C1 segment of cervical spinal cord (tissue), 14 donors: ENCODE measurements at places on chromosomes 16 and 17.

DNA sequence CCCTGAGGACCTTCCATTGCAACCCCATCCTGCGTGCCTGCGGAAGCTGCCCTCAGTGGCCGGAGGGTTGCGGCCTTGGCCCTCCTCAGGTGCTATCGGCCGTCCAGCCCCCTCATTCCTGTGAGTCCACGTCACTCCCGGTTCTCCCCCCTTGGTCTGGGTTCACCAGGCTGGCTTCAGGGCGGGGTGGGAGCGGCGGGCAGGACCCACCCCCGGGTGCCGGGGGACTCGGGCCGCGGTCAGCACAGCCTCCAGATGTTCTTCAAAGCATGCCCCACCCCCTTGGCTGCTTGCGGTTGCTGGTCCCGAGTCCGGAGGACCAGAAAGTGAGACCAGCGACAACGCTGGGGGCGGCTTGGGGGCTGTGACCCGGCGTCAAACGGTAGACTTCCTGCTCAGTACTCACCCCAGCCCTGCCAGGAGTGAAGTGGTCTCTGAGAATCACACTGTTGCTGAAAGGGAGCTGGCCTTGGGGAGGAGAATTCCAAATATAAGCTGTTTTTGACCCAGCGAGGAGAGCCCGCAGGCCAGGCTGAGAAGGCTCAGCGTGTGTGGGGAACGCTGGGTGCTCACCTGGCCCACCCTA is 4.5 kb downstream of the ZNF469 start:
- no peak for DNase-seq

- no peak for DNase-seq
Measured at GRCh38 chr16:88453611-88454522, 787 bp downstream of the ZFPM1 start.

- no peak for DNase-seq
Measured at GRCh38 chr16:56885446-56886162, 20.6 kb downstream of the SLC12A3 start.

DNA sequence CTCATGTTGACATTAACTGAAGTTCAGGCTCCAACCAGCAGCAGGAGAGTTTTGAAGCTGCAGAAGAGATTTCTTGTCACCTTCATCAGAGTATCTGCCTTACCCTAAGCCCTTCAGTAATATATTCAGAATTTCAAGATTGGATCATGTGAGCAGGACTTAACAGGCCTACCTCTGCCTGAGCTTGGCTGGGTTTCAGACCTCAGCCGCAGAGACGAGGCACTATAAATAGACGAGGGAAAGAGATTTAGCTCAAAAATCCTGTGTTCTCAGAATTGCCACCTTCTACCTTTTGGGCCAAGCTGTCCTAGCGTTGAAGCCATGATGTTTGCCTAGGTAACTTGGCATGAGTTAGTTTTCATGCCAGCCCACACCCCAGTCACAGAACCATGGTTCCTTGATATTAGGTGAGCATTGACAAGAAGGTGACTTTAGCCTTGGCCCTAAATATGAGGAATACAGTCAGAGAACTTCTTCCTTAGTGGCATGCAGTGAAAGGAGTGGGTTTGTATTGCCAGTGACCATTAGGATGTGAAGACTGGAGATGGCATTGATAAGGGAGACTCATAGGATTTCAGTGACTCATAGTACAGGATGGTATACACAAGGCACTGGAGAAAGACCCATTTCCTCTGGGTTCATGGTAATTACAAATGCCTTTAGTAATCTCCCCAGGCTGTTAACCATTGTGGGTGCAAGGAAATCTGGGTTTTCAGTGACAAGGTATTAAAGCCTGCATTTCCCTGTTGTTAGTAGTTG is 224.3 kb downstream of the MSI2 start:
- no peak for DNase-seq

GRCh38 chr17:69485251-69485661 is 70.8 kb downstream of the MAP2K6 start:
- DNase-seq = no peak

DNA sequence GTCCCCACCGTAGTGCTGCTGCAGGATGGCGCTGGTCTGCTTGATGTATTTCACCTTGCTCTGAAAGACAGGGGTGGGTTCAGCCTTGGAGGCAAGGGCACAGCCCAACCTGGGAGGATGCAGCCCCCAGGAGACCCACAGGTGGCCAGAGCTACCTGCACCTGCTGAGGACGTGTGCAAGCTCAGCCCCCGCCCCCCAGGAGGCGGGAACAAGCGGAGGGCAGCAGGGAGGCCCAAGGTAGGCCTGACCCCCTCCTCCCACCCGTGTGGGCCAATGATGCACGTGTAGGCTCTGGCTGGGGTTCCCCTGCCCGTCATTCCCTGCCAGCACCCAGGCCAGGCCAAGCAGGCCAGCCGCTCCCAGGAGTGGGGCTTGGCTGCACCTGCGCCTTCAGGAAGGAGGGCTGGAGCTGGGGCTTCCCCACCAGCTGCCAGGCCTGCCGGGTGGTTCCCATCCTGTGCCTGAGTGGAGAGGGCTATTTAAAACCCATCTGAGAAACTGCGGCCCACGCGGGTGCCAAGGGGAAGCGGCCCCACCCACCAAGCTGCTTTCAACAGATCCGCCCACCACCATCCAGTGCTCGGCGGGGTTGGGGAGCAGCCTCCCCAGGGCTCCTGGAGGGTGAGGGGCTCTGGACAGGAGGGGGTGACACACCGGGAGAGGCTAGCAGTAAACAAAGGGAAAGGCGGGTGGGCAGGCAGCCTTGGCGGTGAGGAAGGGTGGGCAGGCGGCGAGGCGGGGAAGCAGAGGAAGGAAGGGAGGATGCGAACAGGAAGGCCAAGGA is 3.8 kb downstream of the NTHL1 start:
- no peak for DNase-seq

- no peak for DNase-seq
Measured at GRCh38 chr17:66281661-66282369, 20.6 kb upstream of the PRKCA start.

DNA sequence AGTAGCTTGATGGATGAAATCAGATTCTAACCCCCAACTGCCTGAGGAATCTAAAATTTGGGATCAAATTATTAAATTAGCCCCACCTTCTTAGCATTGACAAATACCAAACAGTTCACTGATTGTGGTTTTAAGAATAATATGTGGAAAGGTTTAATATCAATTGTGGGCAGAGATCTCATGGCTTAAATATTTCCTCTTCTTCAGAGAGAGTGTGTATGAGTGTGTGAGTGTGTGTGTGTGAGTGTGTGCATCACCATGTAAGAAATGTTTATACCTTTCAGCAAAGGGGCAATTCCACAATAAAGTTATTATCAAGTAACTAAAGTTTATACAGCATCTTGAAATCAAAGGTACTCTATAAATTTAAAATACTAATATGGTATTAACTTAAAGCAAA is 3.2 kb downstream of the SMURF2 start:
- DNase-seq = no peak

DNA sequence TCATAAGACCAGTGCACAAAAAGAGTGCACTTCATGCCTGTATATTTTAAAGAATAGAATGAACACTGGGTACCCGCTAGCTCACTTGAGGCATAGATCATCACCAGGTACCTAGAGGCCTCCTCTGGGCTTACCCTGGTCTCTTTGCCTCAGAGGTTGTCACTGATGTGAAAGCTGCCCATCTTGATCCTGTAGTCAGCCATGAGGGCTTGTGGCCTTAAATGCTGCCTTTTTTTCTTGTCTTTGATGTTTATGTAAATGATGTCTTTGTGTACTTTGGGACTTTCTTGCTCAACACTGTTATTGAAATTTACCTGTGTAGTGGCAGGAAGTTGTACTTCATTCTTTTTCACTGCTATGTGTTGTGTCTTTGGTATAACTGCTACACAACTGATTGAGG is 26.8 kb upstream of the SLC5A10 start:
- DNase-seq = no peak

- no peak for DNase-seq
Measured at GRCh38 chr16:1510941-1511351, 17.8 kb downstream of the TELO2 start.

GRCh38 chr16:49019831-49020230 is 261.8 kb downstream of the CBLN1 start:
- DNase-seq = no peak

- no peak for DNase-seq
Measured at GRCh38 chr17:60094754-60095153, 16.0 kb upstream of the HEATR6 start.

DNA sequence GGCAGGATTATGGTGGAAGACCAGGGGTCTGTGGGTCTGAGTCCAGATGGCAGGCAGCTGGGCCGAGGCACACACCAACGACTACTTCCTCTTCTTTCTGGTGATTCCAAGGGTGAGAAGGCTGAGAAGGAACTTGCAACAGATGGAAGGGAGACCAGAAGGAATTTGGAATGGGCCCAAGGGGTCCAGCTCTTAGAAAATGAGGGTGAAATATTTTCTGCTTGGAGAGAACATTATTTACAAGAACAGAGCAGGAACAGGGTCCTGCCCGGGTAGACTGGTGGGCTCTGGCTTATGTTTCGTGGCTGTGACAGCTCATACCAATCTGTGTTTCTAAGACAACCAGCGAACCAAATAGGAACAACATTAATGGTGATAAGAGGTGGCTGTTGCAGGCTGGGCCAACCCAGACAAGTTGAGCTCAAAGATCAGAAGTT is 36.6 kb downstream of the CCDC42 start:
- no peak for DNase-seq

- DNase-seq = no peak
Measured at GRCh38 chr17:21385281-21385845, 9.2 kb downstream of the KCNJ12 start.

DNA sequence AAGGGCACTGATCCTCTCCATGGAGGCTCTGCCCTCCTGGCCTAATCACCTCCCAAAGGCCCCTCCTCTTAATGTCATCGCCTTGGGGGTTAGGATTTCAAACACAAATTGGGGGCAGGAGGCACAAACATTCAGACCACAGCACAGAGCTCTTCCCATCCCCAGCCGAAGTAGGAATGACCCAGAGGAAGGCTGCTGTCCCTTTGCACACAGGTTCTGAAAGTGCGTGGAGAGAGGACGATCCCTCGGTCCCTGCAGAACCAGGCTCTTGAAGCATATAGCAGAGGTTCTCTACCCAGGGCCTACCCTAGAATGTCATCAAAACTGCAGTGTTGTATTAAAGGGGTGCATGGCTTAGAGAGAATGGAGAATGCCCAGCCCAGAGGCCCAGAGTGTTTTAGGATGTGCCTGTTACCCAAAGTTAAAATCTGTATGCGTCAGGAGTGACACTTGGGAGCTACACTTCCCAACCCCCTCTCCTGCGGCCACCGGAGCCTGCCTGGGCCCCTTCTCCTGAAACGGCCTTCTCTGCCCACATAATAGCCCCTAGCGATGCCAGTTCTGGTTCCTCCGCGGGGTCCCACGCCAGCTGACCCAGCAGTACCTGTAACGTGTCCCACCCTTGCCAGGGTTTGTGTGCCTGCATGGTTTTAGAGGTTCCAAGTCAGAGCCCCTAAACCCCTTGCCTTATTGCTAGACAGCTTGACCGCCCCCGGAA is 159.5 kb upstream of the CACNG5 start:
- no peak for DNase-seq

DNA sequence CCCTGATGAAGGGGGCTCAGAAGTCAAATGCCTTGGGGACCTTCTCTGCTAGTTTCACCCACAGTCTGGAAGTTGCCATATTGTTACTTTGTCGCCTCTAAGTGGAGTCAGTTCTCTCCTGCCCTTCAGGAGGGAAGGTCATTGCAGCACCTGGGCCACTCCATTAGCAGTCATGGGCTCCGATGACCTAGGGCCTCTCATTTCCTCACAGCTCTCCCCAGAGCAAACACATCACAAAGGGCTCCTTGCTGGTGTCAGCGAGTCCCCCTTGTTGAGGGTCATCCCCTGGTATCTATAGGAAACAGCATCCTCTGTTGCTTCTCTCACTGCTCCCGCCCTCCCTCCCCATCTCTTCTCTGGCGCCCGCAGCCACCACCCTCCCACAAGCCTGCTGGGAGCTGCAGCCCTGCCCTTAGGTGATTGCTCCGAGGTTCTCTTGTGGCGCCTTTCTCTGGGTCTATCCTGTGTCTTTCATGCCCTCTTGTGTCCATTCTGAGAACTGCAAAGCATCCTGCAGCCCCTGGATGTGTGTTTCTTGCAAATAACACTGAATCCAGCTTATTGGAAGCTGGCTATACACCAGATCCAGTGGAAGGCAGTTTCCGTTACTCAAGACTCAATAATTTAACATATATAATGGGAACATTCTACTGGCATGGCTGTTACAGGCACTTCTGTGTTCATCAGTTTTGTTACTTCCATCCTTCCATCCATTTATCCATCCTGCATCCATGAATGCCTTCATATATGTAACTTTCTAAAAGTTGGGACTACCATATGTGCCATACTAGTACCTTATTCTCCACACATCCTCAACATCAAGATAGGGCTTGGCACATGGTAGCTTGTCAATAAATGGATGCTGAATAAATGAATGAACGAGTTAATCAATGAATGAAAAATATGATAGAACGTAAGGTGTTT is 21.2 kb downstream of the PDILT start:
- peak; percentile 15 for DNase-seq

GRCh38 chr16:20026361-20027072 is 47.2 kb downstream of the GPR139 start:
- DNase-seq = no peak

GRCh38 chr16:88428616-88429386 is 24.3 kb upstream of the ZFPM1 start:
- DNase-seq = peak; percentile 10

- DNase-seq = no peak
Measured at GRCh38 chr16:23025692-23026307, 123.5 kb downstream of the USP31 start.

DNA sequence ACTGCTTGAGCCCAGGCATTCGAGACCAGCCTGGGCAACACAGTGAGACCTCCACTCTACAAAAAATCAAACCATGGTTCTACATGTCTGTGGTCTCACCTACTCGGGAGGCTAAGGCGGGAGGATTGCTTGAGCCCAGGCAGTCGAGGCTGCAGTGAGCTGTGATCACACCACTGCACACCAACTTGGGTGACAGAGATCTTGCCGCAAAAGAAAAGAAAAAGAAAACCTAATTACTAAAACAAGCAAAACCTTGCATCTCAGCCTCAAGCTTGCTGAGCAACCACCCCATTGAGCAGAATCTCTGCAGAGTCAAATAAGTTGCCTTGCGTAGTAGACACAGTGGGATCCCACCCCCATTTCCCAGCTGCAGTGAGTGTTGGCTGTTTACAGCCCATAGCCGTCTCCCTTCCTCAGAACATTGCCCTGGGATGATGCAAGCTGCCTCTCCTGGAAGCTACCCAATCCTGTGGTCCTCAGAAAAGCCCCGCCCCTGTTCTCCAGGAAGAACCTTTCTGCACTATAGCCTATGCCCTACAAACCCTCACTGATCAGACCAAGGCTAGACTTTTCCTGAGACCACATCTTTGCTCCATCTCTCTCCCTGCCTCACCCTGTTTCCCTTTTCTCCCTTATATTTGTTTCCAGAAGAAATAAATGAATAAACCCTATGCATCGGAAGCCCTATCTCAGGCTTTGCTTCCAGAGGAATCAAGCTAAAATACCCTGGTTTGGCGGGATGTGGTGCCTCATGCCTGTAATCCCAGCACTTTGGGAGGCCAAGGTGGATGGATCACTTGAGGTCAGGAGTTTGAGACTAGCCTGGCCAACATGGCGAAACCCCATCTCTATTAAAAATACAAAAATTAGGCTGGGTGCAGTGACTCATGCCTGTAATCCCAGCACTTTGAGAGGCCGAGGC is 16.7 kb upstream of the ERN2 start:
- DNase-seq = no peak

GRCh38 chr17:40448639-40449261 is 5.5 kb downstream of the IGFBP4 start:
- DNase-seq = no peak
